ENCODE measurements at places on chromosomes 1 and 21.

DNA sequence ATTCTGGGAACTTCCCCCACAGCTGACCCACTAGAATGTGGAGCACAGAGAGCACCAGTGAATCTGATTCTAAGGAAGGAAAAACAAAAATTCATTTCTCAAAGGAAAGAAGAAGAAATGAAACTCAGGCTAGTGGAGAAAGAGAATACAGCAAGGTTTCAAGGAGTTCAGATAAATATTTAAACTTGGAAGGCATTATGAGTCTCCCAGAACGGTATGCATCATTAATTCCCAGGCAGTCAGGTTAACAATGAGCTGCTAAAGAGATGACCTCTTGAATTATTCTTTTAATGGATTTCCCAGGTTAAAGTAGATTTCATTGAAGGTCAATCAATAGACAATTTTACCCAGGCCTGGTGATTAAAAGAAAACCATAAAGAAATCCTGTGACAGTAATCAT, 103.6 kb upstream of the KAZN start:
- DNase-seq: no peak

- DNase-seq: no peak
Observed at GRCh38 chr1:213103377-213104306, 52.6 kb downstream of the RPS6KC1 start.

GRCh38 chr1:50132347-50132894, 23.7 kb downstream of the ELAVL4 start:
- no peak for DNase-seq

GRCh38 chr1:69110851-69111250, 456.9 kb upstream of the LRRC7 start:
- no peak for DNase-seq

DNA sequence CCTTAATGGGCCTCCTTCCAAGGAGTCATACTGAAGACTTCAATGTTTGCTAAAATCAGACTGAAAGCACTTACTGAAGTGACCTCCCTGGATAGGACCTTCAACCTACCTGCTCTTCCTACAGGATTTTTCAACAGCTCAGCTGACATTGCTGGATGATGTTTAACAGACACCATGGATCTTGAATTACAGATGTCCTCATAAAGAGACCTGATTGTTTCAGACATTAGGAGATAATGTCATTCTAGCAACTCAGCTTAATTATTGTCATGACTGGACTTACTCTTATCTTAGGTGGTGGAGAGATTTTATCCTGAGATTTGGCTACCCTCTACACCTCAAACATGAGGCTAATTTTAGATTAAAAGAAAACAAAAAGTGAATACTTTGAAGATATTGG, 73.9 kb upstream of the SDC3 start:
- no peak for DNase-seq

GRCh38 chr21:36092681-36093080, 22.9 kb downstream of the CBR1 start:
- DNase-seq: no peak

DNA sequence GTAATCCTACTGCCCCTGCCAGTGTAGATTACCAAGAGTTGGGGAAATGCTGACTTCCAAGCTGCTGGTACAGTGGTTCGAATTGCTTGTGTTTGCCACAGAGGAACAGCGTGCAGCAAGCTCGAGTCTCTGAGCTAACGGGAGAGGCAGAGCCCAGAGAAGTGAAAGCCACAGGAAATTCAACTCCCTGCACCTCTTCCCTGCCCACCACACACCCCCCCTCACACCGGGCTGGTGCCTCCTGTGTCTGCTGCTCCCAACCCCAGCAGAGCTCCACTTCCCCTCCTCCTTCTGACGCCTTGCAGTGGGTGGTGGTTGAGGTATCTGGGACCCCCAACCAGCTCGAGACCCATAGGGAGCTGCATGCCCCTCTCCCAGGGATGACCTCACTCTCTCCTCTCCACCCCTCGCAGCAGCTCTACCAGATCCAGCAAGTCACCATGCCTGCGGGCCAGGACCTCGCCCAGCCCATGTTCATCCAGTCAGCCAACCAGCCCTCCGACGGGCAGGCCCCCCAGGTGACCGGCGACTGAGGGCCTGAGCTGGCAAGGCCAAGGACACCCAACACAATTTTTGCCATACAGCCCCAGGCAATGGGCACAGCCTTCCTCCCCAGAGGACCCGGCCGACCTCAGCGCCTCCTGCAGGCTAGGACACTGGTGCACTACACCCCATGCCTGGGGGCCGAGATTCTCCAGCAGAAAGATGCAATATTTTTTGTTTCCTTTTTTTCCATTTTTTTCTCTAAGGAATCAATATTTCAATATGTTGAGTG, 13.1 kb upstream of the KCNQ4 start:
- DNase-seq: no peak

GRCh38 chr1:208684192-208684591, 440.0 kb upstream of the PLXNA2 start:
- DNase-seq: no peak

- DNase-seq: no peak
Observed at GRCh38 chr1:30648408-30649000, 74.9 kb downstream of the MATN1 start.

GRCh38 chr1:74197255-74197654, 721 bp downstream of the LRRIQ3 start:
- no peak for DNase-seq

DNA sequence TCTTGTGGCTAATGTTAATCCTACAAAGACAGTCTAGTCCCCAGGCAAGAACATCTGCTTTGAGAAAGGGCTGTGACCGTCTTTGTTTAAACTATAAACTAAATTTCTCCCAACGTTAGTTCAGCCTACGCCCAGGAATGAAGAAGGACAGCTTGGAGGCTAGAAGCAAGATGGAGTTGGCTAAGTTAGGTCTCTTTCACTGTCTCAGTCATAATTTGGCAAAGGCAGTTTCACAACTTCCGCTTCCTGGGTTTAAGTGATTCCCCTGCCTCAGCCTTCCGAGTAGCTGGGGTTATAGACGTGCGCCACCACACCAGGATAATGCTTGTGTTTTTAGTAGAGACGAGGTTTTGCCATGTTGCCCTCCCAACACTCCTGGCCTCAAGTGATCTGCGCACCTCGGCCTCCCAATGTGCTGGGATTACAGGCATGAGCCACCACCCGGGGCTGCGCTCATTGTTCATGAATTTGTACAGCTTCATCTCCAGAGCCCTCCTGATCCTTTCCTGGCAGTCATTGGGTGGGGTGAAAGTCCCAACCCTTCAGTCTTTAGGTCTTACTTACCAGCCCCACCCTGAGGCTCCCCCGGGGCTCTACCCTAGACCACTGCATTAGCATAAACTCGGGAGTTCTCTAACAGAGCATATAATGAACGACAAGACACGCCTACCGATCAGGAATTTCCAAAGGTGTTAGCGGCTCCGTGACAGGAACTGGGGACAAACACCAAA, 4.9 kb upstream of the MASP2 start:
- DNase-seq: no peak

GRCh38 chr1:235586413-235586812, 63.2 kb downstream of the GNG4 start:
- DNase-seq: no peak

GRCh38 chr1:156659988-156660751, 17.0 kb downstream of the NES start:
- peak; percentile 89 for DNase-seq

GRCh38 chr1:203148579-203148978, 21.1 kb downstream of the ADORA1 start:
- no peak for DNase-seq

DNA sequence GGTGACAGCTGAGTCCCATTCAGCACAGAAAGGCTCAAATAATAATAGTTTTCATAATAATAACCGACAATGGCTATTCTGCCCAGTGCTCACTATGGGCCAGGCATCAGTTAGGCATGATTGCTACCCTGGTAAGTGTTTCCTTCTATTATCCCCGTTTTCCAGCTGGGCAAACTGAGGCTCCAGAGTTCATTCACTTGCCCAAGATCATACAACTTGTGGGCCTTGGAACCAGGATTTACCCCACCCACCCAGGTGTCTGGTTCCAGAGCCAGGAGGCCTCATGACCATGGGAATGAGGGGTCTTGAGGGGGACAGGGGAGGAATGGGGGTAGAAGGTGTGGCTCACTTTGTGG, 518 bp downstream of the PLOD1 start:
- DNase-seq: no peak

DNA sequence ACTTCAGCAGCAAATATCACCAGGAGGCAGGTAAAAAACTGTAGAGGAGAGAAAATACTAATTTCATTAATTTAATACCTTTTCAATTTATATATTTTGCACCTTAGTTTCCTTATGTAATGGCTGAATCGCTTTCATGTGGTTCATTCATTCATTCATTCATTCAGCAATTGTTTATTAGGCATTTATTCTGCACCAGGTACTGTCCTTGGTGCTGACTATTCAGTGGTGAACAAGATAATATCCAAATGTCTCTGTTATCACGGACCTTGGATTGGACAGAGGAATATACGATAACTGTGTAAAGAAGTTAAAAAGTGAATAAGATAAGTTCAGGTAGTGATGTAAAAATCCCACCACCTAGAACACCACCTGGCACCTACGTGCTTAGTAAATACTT, 28.8 kb downstream of the TSPAN2 start:
- no peak for DNase-seq

DNA sequence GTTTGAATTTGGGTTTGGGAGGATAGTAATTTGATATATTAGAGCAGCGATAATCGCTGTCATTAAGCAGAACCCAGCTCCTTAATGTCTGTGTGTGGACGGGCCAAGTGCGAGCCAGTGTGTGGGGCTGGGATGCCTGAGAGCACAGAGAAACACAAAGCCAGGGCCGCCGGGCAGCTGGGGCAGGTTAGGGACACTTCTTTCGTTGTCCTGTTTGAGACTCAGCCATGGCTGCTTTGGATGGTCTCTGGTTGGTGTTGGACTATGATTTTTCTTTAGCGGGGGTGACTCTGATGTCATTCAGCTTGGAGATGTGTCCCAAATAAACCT, 33.4 kb downstream of the ABCG1 start:
- DNase-seq: no peak
